SK-N-MC (cell line): ENCODE measurements at places on chromosomes 2 and 18.

- DNase-seq = no peak
These were observed 98.1 kb upstream of the CDC42EP3 start for GRCh38 chr2:37769551-37769950.

- DNase-seq = no peak
These were observed 140.3 kb upstream of the ZC3H15 start for GRCh38 chr2:186345745-186346144.

GRCh38 chr2:239902749-239903201, 122.4 kb downstream of the NDUFA10 start:
- DNase-seq = no peak

- no peak for DNase-seq
These were observed 53.2 kb downstream of the SH3YL1 start for GRCh38 chr2:210660-211059.

DNA sequence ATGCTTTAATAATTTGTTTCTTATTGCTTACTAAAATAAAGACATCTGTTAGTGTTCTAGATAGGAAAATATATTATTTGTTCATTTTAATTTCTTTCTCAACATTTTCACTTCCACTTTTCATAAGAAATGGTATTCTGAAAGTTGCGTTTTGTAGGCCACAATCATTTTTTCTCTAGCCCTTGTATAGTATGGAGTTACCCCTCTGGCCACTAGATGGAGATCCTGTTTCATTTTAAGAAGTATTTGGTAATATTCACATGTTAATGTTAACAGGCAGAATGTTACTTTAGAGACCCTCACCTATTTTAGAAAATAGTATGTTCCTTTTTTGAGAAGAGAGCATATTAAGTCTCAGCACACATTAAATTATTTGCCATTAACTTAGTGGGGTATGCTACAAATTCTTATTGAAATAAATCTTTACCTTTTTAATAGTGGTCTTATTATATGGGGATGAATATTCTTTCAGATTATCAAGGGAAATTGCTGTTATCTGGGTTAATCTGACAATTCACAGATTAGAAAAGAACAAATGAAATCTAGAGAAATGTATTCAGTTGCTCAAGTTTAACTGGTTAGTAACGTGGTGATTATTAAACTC, 73.9 kb upstream of the TTC27 start:
- peak; percentile 53 for DNase-seq

DNA sequence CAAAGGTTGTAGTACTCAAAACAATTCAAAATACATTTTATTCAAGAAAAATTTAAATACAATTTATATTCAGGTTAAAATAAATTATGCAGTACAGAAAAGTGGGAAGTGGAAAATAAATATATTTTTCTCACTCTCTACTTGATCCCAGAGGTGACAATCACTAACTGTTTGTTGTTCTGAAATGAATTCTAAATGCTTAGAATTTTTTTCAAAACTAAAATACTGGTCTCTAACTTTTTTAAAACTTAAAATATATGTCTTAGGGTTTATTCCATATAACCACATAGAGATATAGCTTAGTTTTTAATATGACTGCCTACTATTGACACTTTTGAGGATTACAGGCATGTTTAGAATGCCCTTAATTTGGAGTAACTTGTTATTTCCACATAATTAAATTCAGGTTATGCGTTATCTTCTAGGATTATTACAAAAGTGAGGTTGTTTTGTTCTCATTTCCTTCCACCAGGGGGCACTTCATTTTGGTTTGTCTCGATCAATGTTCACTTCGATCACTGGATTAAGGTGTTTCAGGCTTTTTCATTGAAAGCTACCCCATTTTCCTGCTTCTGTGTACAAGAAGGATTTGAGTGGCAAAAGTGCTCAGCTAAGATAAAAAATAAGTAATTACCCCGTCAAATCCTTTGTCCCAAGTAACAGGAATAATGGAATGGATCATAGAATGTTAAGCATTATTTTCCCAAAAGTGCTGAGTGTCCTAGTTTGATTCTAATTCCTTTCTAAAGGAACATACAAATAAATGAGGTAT, 27.1 kb upstream of the TFPI start:
- DNase-seq = no peak

GRCh38 chr2:17547737-17548136, 7.2 kb downstream of the VSNL1 start:
- no peak for DNase-seq

- no peak for DNase-seq
These were observed 122.7 kb downstream of the VIT start for GRCh38 chr2:36819095-36819711.

DNA sequence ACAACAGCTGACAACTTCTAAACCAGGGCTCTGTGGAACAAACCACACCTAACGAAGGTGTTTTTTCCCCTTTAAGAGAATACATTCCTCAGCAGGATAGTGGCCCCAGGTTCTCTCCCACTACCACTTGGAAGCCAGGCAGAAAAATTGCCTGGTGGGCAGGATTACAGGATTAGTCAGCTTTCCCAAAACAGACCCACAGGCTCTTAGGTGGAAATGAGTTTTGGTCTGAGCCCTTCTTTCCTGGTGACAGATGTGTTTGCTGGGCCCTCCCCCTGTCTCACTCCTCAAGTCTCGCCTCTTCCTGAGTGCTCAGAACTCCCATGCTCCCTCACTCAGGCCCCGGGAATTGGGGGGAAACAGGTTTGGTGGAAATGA, 139.4 kb upstream of the HAAO start:
- DNase-seq = no peak

GRCh38 chr2:97740590-97741182, 27.3 kb downstream of the ZAP70 start:
- no peak for DNase-seq

- no peak for DNase-seq
These were observed 33.8 kb upstream of the HNRNPA3 start for GRCh38 chr2:177178797-177179196.

DNA sequence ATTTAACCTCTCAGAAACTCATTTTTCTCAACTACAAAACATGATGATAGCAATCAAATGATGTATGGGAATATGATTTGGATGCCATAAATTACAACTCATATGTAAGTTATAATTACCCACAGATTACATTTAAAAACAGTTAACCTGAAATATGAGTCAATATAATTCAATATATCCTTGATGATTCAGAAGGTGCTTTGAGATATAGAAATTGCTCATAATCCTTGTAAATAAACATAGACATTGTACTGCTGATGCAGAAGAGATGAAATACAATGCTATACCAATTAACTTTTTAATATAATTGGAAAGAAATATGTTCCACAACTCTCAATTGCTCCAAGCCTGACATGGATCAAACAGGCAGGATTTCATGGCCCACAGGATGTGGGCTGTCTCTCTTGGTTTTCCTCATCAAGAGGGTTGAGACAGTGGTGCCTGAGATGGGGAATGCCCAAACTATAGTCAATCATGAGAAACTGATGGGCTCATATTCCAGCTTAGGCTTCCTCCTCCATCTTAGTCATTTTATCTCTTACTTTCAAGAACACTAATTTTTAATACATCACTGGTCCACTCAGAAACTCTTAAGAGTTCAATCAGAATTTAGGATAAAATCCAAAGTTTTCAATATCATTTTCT, 49.4 kb downstream of the NCKAP5 start:
- no peak for DNase-seq

GRCh38 chr2:10779776-10780490, 32.7 kb downstream of the PDIA6 start:
- DNase-seq = no peak

DNA sequence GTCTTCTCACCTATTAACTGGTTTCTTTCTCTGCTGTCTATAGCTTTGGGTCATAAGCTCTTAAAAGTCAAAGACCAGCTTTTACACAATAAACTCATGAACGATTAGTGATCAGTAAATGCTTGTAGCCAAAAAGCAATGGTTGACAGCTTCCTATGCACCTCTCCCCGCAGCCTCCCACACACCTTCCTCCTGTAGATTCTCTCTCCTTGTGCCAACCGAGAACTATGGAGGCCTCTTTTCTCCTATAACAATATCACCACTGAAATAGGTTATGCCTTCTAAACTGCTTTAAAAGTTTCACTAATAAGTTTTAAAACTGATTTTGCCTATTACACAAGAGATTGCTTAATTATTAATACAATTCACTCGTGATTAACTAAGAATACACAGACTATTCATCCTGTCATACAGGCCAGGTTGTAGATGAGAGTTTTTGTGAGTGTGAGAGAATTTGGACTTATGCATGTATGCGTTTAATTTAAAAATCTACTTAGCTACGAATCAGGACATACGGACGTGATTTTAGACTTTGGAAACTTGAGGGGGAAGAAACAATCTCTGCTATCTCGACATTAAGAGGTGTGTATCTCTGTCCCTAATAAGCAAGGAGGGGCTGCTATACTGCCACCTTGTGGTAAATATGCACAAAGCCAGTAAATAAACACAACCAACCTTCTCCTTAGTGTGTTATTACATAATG, 229.1 kb upstream of the RBBP8 start:
- peak; percentile 30 for DNase-seq

DNA sequence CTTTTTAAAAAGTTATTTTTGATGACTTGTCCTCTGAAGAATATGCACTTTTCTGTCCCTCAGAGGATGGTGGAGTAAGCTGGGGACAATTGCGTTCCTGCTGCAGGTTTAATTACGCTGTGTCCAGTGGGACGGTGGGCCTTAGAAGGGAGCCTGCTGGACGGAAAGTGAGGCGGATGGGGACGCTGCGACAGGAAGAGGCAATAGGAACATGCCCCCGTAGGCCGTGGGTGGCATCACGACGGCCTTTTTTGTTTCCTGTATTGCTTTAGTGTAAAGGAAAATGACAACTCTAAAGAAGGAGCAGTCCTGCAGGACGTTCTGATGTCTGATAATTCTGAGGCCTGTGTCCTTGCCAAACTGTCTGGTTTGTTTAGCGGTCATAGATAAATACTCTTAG, 121.6 kb downstream of the NFATC1 start:
- no peak for DNase-seq

- DNase-seq = no peak
These were observed 19.0 kb downstream of the RHOB start for GRCh38 chr2:20465716-20466394.

- no peak for DNase-seq
These were observed 46.4 kb upstream of the NARS1 start for GRCh38 chr18:57668021-57668420.
